ENCODE measurements at places on chromosomes 13 and 19.
A peak's percentile ranks its signal among the peaks of the same experiment; 100 is the strongest.

- DNase-seq = no peak
Measured at GRCh38 chr13:54092686-54093085, 1064.1 kb downstream of the OLFM4 start.

- no peak for DNase-seq
Measured at GRCh38 chr13:29507356-29507755, 88.1 kb downstream of the SLC7A1 start.

DNA sequence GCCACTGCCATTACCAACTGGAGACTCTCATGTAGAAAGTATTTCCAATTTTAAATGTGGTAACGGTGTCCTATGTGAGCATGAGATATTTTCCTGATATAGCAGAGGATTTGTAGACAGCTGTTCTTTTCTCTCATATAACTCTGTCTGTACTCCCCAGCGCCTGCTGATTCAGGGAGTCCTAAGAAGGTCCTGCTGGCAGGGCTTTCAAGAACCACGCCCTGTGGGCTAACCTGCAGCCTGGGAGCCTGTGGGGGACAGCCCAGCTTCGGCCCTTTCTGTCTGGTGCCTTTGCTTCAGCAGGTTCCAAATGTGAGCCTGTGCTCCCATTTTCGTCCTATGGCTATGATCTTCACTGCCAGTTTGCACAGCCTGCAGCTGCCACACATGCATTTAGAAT lies 316.8 kb downstream of the ATP8A2 start:
- DNase-seq = no peak

- no peak for DNase-seq
Measured at GRCh38 chr13:78816154-78816553, 157.2 kb upstream of the OBI1 start.

DNA sequence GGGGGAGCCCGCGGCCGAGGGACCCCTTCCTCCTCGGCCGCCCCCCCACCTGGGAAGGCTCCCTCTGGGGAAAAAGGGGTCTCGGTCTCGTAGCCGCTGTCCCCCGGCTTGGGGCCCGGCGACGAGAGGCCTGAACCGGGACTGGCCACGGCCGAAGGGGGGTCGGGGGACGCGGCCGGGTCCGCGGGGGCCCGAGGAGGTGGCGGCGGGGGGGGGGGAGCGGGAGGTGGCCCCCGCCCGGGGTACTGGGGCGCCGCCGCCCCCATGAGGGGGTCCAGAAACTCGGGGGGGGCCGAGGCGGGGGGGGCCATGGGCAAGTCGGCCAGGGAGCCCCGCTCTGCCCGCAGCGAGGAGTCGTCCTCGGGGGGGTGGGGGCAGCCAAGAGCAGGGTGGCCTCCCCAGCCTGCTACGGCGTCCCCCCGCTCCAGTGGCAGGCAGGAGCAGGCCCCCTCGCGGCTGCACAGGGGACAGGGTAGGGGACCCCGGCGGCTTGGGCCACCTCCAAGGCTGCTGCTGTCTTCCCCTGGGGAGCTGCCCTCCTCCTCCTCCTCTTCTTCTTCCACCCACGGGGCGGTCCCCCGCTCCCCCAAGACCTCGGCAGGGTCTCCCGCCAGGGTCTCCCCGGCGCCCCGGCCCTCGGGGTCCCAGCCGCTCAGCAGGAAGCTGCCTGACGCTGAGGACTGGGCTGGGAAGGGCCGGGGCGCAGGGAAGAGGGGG lies 12.9 kb downstream of the LMTK3 start:
- DNase-seq = no peak

DNA sequence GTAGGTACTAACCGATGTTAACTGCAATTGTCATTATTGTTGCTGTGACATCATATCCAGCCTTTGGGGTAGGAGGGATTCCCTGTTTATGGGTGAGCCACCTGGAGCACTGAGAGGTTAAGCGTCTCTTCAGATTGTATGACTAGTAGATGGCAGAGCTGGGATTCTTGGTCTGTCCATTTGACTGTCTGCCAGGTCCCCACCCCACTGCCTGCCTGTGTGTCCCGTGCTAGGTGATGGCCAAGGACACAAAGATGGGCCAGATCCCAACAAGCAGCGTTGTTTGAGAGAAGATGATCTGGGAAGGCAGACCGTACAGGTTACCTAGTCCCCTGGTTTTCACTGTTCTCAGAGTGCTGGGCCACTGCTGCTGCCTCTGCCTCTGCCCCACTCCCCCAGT lies 16.6 kb downstream of the PPP2R1A start:
- DNase-seq = no peak

DNA sequence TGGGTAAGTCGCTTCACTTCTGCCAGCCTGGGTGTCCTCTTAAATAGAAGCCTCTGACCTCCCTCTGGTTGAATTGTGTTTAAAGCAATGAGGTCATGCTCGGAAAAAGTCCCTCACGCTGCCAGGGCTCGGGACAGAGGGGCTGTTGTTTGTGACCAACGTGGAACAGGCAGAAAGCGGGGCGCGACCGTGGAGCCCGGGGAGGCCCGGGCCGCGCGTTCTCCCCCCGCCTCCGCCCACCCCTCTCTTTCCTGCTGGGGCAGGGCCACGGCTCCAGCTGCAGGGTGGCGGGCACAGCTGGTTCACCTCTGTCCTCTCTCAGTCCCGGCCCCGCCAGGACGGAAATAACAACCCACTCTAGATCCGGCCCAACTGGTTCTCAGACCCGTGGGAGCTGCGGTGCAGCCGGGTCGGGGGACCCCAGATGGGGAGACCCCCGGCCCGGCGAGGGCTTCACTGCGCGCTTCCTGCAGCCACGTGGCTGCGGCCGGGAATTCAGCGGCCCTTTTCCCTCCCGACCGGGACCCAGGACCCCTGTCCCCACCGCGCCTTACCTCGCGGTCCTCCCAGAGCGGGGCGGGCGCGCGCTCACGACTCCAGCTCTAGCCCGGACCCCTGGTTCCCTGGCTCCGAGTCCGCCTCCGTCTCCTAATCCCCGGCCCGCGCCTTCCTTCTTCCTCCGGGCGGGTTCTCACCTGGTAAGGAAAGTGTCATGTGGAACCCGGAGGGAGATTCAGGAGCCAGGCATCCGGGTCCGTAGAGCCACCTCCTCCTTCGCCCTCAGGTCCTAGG lies 1.9 kb downstream of the CDC42EP5 start:
- DNase-seq = no peak

DNA sequence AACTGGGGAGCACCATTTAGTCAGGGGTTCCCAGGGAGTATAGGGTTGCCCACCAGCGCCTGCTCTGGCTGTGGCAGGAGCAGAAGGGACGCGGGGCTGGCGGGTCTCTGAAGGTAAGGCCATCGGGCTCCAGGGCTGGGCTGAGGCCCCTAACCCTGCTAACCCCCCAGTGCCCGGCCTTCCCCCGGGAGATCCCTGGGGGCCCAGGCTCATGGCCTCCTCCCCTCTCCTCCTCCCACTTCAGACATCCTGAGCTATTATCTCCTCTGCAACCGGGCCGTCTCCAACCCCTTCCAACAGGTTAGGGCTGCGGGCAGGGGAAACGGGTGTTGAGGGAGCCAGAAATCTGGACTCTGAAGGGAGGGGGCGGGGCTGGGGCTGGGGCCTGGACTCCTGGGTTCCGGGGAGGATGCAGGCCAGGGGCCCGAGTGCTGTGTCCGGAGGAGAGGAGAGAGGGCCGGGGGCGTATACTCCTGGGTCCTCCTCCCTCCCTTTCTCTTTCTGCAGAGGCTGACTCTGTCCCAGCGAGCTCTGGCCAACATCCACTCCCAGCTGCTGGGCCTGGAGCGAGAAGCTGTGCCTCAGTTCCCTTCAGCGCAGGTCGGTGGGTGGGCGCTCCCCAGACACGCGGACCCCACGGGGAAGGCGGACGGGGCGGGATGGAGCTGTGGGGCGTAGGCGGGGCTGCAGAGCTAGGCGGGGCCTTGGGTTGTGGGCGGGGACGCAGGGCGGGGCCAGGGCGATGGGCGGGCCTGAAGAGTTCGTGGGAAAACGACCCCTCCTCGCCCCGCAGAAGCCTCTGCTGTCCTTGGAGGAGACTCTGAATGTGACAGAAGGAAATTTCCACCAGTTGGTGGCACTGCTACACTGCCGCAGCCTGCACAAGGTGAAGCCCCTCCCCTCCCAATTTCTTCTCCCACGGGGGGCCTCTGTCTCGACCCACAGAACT lies 15.3 kb downstream of the TTYH1 start:
- DNase-seq = no peak

- DNase-seq = no peak
Measured at GRCh38 chr19:4439243-4439642, 18.4 kb downstream of the UBXN6 start.

GRCh38 chr13:42367831-42368230 lies 95.9 kb downstream of the AKAP11 start:
- no peak for DNase-seq

GRCh38 chr19:8111376-8111775 lies 38.0 kb downstream of the FBN3 start:
- no peak for DNase-seq

GRCh38 chr13:38980750-38981078 lies 9.9 kb downstream of the STOML3 start:
- DNase-seq = no peak

- DNase-seq = no peak
Measured at GRCh38 chr19:597406-598315, 8.0 kb downstream of the HCN2 start.

- no peak for DNase-seq
Measured at GRCh38 chr13:41707194-41707821, 250.0 kb downstream of the RGCC start.

GRCh38 chr19:3612901-3613741 lies 6.4 kb upstream of the TBXA2R start:
- DNase-seq = no peak

- DNase-seq = no peak
Measured at GRCh38 chr19:47057328-47057727, 8.9 kb upstream of the TMEM160 start.

- DNase-seq = no peak
Measured at GRCh38 chr13:75760131-75761021, 124.2 kb downstream of the LMO7 start.

DNA sequence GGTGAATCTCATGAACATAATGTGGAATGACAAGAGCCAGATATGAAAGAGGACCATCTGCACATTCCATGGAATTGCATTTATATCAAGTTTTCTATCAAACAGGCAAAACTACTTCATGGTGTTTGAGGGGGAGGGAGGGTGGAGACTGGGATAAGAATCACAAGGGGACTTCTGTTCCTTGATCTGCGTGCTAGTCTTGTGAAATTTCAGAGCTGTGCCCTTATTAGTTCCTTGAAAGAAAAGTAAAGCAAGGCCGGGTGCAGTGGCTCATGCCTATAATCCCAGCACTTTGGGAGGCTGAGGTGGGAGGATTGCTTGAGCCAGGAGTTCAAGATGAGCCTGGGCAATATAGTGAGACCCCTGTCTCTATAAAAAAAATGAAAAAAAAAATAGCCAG lies 30.2 kb upstream of the CEBPG start:
- DNase-seq = no peak

DNA sequence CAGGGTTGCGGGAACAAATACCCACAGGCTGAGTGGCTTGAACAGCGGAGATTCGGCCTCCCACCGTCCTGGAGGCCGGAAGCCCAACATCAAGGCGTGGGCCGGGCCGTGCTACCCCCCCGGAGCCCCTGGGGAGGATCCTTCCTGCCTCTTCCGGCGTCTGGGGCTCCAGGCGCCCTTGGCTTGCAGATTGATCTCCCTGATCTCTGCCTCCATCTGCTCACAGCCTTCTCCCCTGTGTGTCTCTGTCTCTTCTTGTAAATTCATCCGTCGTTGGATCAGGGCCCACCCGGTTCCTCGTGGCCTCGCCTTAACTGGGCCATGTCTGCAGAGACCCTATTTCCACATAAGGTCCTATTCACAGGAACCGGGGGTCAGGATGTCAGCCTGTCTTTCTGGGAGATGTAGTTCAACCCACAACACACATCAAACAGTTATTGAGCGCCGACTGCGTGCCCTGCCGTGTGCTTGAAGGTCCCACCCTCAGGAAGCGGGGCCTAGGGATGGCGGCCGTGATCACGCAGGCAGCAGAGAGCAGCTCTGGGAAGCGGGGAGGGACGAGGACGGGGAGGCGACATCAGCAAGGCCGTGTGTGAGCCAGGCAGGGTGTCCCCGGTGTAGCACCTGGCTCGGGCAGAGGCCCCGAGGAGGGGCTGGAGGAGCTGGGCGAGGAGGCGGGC lies 21.3 kb downstream of the HCN2 start:
- peak; percentile 60 for DNase-seq

DNA sequence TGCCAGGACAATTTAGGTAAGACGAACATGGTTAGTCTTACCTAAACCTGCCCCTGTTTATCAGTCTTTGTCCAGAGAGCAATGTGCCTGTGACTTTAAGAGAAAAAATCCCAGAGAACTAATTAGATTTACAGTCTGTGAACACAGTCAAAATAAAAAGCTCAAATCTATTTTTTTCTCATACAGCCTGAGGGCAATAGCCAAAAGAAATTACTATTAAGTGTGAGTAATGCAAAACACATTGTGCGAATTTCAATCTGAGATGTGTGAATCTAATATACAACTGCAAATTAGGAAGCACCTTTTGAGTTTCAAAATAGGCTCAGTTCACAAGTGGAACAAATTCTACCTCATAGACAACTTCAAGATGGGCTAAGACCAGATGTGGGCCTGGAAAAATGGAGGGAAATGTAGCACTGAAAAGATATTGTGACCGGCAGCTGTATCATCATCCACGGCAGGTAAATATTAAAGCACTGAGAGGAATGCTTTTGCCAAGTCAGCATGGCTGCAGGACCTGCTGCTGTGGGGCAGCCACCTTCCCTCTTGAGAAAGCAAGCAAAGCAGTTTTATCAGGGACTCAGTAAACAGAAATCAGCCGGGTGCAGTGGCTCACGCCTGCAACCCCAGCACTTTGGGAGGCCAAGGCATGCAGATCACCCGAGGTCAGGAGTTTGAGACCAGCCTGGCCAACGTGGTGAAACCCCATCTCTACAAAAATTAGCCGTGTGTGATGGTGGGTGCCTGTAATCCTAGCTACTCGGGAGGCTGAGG lies 114.8 kb downstream of the KATNAL1 start:
- no peak for DNase-seq

GRCh38 chr19:47663911-47664771 lies 49.1 kb upstream of the EHD2 start:
- DNase-seq = no peak

DNA sequence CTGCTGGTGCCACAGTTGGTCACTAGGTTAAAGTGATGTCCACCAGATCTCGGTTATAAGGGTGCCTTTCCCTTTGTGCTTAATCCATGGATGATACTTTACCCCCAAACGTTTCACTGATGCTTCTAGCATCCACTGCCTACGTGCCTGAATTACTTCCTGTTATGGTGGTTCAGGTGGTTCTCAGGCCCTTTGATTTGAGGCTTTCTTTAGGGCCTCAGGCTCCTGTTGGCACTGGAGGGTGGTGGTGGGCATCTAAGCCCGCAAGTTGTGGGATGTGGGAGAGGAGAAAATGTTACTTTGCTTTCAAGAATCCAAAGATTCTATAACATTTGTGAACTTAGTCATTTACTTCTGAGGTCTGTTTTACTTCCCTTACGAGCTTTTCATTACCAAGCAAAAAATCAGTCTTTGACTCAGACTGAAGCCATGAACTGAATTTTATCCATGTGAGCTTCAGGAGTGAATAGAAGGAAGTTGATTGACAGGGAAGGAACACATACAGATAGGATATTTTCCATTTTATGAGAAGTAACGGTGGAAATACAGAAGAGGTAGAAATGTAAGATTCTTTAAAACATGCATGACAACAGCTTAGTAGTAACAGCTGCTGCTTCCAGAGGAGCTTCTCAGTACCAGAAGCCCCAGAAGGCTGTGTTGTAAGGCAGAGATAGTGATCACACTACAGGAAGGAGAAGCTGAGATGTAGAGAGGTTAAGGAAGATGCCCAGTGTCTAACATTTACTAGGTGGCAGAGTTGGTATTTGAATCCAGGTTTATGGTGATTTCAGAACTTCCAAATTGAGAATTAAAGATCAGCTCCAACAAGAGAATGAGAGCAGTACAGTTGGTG lies 65.0 kb downstream of the ARHGEF7 start:
- no peak for DNase-seq

All from activated effector memory CD4-positive, alpha-beta T cell treated with Interleukin-2 at 50 U/mL for 16 hours (primary cell).